Upper lobe of right lung (tissue), 1 donor: ENCODE measurements at places on chromosomes 5 and 9.

GRCh38 chr5:118466418-118466817 is 521.9 kb downstream of the DTWD2 start:
- H3K36me3 ChIP-seq, result no peaks in the 10 kb centered on the region
- no peaks in the 10 kb centered on the region for H3K27me3 ChIP-seq
- no peak overlapping the region for H3K27ac ChIP-seq
- H3K4me1 ChIP-seq, result no peaks in the 10 kb centered on the region

GRCh38 chr5:1162751-1163150 is 38.6 kb upstream of the SLC6A19 start:
- no peaks in the 10 kb centered on the region for H3K36me3 ChIP-seq
- no peaks in the 10 kb centered on the region for H3K27me3 ChIP-seq
- no peak overlapping the region for H3K4me3 ChIP-seq
- DNase-seq, result no peak

- no peak overlapping the region for H3K4me3 ChIP-seq
- peaks cover 26% of the 10 kb centered on the region for H3K4me1 ChIP-seq
- H3K27ac ChIP-seq, result no peak overlapping the region
- DNase-seq, result peak; percentile 60
- no peaks in the 10 kb centered on the region for H3K27me3 ChIP-seq
- H3K36me3 ChIP-seq, result peaks cover 4% of the 10 kb centered on the region
Measured at GRCh38 chr9:37925786-37926736, 22.1 kb upstream of the SLC25A51 start.

DNA sequence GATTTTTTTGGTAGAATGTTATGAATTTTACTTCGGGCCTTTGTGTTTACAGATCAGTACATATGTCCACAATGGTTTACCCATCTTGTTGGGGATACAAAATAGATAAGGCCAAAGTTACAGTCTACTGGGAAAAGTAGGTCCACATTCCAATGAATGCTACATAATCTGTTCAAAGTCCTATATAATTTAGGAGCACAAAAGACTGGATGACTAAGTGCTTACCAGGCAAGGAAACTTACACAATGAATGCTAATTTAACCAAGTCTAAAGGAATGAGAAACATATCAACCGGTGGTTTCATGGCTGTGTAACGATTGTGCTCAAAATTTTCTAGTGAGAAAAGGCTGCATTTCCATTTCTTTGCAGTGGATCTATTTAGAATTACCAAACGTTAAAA is 97.4 kb upstream of the TRPM3 start:
- no peaks in the 10 kb centered on the region for H3K27me3 ChIP-seq
- no peaks in the 10 kb centered on the region for H3K4me1 ChIP-seq
- H3K36me3 ChIP-seq, result no peaks in the 10 kb centered on the region
- H3K4me3 ChIP-seq, result no peak overlapping the region
